ENCODE measurements at places on chromosomes 2 and 18.

- peak; percentile 82 for DNase-seq
Measured at GRCh38 chr2:70094978-70095719, 7.9 kb downstream of the PCBP1 start.

- no peak for DNase-seq
Measured at GRCh38 chr2:52077159-52077558, 1045.2 kb upstream of the NRXN1 start.

GRCh38 chr2:7771781-7772180 lies 854.6 kb downstream of the RNF144A start:
- DNase-seq = no peak

GRCh38 chr2:124039762-124040291 lies 14.7 kb downstream of the CNTNAP5 start:
- no peak for DNase-seq

DNA sequence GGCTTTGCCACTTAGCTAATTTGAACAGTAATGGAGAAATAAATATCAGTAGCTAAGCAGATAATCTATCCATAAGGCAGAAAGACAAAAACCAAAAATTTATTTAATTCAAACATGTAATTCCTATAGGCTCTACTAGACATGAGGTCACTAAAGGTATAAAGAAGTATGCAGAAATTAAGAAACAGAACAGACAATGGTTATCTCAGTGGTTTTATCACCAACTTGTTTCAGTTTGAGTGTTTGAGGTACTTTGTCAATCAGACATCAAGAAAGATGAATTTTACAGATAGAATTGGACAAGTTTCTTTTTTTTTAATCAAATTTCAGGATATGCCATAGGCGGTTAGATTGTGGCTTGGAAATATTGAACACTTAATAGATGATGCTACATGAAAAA lies 67.4 kb upstream of the ZEB2 start:
- no peak for DNase-seq

DNA sequence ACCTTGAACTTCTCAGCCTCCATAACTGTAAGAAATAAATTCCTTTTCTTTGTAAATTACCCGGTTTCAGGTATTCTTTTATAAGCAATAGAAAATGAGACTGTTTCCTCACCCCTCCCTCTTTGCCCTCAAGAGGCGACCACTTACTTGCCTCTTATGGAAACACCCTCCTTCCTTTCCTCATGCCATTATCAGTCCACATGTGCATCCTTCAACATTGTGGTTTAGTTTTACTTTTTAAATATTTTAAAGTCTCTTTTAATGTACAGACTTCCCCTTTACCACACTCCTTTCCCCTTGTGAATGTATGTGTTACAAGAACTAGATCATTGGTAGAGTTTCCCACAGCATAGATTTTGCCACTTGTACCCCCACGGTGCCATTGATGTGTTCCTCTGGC lies 202.4 kb upstream of the SIX2 start:
- no peak for DNase-seq

- no peak for DNase-seq
Measured at GRCh38 chr2:152481881-152482583, 147.1 kb downstream of the FMNL2 start.

DNA sequence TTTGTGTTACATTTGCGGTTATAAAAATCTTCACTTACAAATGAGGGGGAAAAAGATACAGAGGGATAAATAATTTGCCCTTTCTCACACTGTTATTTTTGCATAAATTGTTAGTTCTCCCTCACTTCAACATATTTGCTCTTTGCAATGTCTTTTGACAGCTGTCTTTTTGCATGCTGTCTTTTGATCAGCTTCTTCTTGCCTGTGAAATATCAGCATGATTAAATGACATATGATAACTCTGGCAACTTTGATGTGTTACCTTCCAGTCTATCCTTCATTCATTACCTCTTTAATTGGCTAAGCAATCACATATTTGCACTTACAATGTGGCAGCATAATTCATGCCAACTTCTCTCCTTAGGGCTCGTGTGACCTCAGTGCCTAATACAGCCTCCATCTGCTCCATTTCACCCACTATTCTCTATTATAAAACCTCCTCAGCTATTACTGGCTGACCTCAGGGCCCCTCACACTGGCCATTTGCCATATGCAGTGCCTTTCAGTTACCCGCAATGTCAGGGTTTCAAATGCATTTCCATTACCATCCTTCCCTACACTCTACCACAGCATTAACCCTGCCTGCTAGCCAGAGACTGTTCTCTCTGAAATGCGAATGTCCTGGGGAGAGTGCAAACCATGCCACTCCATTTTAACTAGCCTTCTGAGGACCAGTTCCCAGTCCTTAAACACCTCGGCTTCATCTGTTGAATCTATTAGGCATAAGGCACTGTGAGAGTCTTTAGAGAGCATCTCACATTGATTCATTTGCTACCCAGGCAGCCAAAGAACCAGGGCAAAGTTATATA lies 1056.6 kb upstream of the CHAC2 start:
- no peak for DNase-seq

DNA sequence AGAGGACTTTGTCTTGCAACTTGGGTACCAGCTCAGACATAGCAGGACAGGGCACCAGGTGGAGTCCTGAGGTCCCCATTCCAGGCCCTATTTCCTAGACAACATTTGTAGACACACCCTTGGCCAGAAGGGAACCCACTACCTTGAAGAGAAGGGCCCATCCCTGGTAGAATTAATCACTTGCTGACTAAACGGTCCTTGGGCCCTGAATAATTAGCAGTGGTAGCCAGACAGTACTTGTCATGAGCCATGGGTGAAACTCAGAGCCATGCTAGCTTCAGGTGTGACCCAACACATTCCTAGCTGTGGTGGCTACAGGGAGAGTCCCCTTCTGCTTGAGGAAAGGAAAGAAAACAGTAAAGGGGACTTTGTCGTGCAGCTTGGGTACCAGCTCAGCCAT lies 28.5 kb upstream of the ACTR2 start:
- DNase-seq = no peak

DNA sequence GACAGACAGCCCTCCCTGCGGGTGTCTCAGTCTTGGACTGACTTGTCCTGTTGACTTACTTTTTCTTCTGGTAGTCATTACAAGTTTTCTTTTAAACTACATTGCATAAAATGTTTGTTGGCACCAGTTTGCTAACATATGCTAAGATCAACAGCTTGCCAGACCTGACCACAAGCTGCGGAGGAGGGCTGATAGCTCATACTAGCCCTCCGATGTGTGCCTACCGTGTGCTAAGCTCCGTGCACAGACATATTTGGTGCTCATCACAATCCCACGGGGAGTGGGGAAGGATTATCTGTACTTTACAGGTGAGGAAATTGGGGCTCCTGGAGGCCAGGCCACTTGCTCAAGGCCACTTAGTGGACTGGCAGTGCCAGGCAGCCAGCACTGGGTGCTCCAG lies 72.8 kb upstream of the YPEL5 start:
- no peak for DNase-seq

- DNase-seq = no peak
Measured at GRCh38 chr2:139964721-139965440, 1184.7 kb upstream of the NXPH2 start.

DNA sequence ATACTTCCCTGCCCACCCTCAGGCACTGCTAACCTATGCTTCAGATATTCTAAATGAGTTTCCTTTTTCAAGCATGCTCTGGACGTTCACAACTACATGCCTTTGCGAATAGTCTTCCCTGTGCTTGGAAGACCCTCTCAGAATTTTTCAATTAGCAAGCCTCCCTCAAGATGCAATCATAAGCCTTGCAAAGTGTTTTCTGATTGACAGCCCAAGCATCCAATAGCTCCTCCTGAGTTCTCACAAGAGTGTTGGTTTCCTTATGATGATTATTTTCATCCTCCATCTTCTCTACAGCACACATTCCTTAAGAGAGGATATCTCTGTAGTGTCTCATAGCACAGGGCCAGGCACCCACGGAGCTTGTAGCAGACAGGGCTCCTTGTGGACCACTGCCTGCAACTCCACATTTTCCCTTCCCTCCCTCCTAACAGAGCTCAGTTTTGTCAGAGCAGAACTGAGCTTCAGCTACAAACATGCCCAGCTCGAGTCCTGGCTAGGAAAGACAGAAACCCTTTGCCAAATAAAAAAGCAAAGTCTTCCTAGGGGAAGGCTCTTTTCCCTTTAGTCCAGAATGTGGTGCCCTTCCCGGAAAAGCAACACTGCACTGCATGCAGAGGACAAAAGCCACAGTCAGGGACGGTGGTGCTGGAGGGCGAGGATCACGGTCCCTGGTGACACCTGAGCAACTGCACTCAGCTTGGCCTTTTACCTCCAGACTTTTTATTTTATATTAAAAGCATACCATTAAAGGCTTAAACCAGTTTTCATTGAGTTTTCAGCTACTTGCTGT lies 819.8 kb upstream of the ID2 start:
- no peak for DNase-seq

DNA sequence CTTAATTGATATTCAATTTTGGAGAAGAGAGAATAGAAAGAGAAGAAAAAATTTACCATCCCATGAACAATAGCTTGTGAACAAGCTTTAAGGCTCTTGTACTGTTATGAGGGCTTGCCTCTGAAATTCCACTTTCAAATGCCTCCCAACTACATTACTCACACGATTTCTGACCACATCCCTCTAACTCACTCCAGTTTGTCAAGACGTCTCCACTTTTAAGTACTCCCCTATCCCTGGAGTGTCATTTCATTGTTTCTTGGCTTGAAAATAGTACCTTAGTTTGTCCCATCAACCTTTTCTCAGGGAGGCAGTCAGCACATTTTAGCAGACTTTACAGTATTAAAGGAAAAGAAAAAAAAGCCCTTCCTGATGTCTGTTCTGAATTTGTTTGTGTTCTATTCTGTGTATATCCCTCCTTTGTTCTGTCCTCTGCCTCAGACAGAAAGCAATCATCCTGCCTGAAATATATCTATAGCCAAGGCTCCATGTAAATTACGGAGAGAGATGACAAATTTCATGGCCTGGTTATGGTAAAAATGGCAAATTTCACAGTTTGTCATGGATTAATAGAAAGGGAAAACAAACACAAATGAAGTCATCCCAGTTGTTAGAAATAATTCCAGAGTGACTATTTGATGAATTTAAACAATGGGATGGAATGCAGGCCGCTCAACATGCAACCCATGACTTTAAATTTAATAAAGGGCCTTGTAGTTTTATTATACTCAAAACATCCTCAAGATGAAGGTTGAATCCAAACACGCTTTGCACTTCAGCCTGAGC lies 228.8 kb downstream of the ETAA1 start:
- no peak for DNase-seq

DNA sequence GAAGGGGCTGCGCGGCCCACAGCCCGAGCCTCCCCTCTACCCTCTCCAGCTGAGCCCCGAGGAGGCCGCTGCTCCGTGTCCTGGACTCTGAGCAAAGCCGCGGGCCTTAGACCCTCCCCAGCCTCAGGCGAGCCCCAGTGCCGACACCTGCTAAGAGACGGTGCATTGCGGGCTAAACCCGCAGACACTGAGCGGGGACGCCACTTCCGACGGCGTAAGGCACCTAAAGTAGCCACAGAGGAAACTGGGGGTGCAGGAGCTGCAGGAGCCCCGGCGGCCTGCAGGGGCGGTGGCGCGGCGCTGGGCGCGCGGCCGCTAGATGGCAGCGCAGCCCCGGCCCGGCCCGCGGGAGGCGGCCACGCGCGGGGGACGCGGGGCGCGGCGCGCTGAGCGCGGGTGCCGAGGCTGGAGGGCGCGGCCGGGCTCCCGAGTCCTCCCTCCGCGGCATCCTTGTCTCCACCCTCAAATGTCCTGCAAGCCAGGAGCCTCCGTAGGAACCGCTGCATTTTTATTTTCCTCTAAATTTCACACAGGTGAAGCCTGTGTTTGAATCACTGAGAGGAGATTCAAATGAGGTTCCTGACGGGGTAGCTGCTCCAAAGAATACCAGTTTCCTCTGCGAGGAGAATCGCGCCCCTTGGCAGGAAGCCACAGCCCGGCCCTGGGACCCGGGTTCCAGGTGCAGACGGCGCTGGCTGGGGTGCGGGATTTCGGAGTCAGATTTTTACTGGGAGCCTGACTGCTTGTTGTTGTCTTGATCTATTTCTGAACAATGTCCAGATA lies 650.5 kb downstream of the GALR1 start:
- DNase-seq = peak; percentile 41

DNA sequence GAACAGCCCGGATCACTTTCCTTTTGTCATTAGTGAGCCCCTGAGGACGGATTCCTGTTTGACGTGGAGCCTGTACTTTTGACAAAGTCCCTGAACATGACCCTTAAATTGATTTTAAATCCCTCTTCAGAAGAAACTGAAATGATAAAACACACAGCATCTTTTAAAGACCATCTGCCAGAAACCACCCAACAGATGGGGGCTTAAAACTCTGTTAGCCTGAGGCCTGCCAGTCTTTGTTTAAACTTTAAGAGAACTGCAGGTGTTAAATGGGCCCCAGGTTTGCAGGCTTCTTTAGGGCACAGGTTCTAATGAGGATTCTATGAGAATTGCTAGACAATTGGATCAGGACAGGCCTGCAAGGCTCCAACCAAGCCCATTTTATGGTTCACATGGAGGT lies 177.9 kb downstream of the ALK start:
- DNase-seq = no peak

- peak; percentile 11 for DNase-seq
Measured at GRCh38 chr2:73268830-73269685, 15.2 kb downstream of the FBXO41 start.

DNA sequence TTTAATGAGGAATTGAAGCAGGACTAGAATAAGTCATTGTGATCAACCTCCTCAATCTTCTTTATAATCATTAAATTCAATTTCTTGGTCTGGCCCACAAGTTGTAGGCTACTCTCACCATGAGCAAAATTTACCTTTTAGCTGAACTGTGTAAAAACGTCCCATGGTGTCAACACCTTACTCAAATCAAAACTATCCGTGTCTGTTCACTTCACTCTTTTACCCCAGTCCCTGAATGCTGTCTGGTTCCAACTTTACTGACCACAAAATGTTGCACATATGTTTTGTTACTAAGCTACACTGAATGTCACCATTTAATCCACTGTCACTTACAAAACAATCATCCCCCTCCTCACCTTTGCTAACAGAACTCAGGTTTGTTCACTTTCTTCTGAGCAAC lies 951.6 kb upstream of the SLC39A10 start:
- no peak for DNase-seq

DNA sequence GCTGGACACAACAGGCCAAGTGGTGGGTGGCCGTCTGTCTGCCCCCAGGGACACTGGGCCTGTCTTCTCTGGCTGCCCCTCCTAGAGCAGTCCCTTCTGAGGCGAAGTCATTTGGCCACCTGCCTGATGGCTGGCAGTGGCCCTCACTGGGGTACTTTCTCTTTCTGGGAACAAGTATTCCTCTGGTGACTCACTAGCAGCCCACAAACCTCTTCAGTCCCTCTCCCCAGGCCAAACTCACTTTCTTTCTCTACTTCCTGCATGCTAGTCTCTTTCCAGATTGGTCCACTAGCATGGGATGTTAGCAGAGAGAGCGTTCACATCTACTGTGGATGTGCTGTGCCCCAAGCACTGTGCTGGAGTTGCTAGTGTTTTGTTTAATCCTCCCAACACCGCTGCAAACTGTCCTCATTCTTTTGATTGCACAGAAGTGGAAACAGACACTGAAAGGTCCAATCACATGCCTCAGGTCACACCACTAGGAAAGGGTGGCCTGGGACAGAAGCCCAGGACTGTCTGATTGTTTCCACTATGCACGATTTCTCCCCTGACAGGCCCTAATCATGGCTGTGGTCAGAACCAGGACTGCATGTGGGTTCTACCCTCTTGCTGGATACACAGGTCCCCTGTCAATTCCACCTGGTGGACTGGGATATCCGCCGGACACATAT lies 5.2 kb downstream of the DYSF start:
- no peak for DNase-seq

Data from naive B cell (primary cell).